ENCODE measurements at places on chromosomes 2 and 18. TPM values are rescaled to one million over a fixed set of nuclear protein-coding genes. Genes with fewer than 3 reads are reported as not detected.

DNA sequence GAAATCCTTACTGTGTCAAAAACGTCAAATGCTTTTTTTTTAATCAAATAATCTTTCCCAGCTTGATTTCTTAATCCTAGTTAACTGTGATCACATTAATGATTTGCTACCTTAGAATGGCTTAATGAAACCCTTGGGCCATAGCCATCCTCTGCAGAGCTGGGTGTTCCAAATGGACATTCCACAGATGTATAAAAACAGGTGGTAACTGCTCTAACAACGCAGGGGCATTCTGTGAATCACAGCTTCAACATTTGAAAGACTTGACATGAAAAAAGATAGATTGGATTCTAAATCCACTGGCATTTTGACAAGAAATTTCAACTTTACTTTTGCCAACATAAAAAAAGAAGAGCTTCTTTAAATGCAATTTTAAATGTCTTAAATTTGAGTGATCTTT lies 69.8 kb upstream of the RASGRP3 start:
- no peaks in the 10 kb centered on the region for H3K36me3 ChIP-seq
- no peak overlapping the region for H3K27ac ChIP-seq
- DNase-seq = no peak
- no peaks in the 10 kb centered on the region for H3K4me1 ChIP-seq
- H3K27me3 ChIP-seq = peaks cover 7% of the 10 kb centered on the region

SLC5A7 gene
- polyA plus RNA-seq = not detected

RESP18 gene
- polyA plus RNA-seq = not detected

DNA sequence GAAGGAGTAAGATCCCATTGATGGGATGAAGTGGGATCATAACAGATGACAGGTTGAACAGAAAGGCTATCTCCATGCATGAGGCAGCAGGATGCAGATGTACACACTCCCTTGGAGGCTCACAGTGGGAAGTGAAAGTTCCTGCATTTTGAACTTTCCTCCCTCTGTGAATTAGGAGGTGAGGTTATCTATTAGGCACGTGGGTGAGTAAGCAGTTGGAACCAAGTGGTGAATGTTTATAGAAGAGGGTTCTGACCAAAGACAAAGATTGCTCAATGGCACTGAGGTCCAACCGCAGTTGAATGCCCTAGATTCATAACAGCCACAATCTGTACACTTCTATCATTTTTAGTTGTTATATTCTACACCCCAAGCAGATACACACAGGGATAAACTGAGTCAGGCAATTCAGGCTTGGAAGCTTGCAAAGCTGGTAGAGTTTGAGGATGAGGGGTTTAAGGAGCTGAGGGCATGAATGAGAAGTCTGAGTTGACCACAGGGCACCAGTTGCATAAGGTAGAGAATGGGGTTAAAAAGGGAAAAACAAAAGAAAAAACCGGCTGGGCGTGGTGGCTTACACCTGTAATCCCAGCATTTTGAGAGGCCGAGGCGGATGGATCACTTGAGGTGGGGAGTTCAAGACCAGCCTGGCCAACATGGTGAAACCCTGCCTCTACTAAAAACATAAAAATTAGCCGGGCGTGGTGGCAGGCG lies 7.1 kb upstream of the KCMF1 start:
- H3K36me3 ChIP-seq = peaks cover 7% of the 10 kb centered on the region
- no peaks in the 10 kb centered on the region for H3K27me3 ChIP-seq
- H3K4me1 ChIP-seq = peaks cover 31% of the 10 kb centered on the region
- no peak for DNase-seq

DNA sequence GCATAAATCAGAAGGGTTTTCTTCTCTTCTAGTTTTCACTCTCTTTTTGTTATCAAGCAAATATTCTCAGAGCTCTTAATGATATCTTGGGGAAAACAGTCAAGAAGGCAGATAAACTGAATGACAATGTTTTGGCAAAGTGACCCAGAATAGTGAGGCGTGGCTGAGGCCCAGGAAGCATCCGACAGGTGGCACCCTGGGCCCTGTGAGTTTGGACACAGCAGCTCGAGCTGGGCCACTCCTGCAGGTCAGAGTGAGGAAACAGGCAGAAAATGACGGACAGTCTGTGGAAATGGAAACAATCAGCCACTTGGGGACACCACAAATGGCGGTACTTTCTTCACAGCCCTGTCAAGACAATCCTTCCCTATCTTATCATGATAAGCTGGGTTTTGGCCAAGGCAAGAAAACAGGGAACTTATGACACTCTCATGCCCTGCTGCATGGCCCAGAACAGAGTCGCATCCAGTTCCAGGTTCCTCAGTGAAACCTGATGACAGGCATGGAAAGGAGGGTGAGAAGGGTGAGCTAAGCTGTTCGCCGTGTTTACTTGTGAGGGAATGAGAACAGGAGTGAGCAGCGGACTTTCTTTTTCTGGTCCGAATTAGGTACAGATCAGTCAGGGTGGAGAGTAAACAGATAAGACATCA lies 32.1 kb downstream of the MRPL44 start:
- peaks cover 1% of the 10 kb centered on the region for H3K27me3 ChIP-seq
- no peak for DNase-seq
- no peak overlapping the region for H3K27ac ChIP-seq
- no peaks in the 10 kb centered on the region for H3K36me3 ChIP-seq

DNA sequence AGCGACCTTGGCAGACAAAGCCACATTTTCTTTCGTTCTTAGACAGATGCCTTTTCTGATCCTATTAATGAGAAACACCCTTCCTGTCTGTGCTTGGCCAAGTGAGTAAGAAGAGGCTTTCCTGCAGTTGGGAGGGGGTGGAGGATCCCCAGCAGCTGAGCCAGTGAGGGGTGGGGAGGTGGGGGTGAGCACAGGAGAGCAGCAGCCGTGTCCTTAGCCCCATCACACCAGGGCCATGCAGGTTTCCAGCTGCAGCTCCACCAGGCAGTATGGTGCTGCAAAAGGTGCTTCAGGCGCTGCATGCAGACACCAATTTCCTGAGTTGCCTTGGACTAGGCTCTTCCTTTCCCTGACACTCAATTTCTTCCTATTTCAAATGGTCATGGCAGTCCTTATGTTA lies 123.3 kb upstream of the SIX2 start:
- peaks cover 22% of the 10 kb centered on the region for H3K4me1 ChIP-seq
- DNase-seq = no peak
- H3K4me3 ChIP-seq = no peak overlapping the region
- H3K27me3 ChIP-seq = peaks cover 5% of the 10 kb centered on the region
- no peak overlapping the region for H3K27ac ChIP-seq

STPG4 gene
- polyA plus RNA-seq = 0.24 TPM

SLC4A3 gene
- polyA plus RNA-seq = 0.52 TPM

DNA sequence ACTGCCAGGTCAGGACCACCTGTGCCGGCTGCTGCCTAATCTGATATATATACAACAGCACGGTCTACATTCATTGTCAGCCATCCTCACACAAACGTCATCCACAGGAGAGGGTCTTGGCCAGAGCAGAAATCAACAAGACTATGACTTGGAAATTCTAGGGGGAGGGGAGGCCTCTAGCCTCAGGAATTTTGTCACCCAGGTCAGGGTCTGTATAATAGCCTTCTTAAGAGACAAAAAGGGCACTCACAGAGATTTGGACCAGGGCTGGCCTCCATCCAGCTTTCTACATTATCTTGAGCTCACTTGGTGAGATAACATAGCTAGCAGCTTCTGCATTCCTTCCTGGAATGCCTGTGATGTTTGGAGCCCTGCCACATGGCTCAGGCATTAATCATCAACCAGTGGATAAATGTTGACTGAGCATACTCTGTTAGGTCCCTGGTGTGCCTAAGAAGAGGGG lies 50.4 kb upstream of the CTIF start:
- no peak overlapping the region for H3K4me3 ChIP-seq
- no peak overlapping the region for H3K27ac ChIP-seq
- H3K4me1 ChIP-seq = no peaks in the 10 kb centered on the region

- H3K4me3 ChIP-seq = no peak overlapping the region
- no peak overlapping the region for H3K27ac ChIP-seq
- no peaks in the 10 kb centered on the region for H3K4me1 ChIP-seq
- H3K27me3 ChIP-seq = no peaks in the 10 kb centered on the region
Measured at GRCh38 chr2:203061346-203061745, 46.7 kb downstream of the NBEAL1 start.

FOXD4L1 gene
- not detected for polyA plus RNA-seq

DNA sequence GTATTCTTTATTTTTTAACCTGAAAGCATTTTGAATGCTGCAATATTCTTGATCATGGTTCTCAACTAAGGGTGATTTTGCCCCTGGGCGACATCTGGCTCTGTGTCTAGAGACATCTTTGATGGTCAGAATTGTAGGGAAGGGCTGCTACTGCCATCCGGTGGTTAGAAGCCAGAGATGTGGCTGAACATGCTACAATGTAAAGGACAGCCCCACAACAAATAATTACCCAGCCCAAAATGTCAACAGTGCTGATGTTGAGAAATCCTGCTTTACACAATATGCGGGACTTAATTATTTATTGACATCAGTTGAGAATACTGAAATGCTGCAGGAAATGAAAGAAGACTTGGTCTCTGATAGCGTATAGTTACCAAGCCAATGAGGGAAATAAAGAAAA lies 37.5 kb upstream of the SERPINB2 start:
- no peak for DNase-seq
- no peak overlapping the region for H3K27ac ChIP-seq
- no peaks in the 10 kb centered on the region for H3K36me3 ChIP-seq
- H3K4me1 ChIP-seq = no peaks in the 10 kb centered on the region

GRCh38 chr18:54378057-54378456 lies 20.4 kb downstream of the C18orf54 start:
- no peaks in the 10 kb centered on the region for H3K4me1 ChIP-seq
- no peak overlapping the region for H3K27ac ChIP-seq
- DNase-seq = no peak
- no peaks in the 10 kb centered on the region for H3K27me3 ChIP-seq

DNA sequence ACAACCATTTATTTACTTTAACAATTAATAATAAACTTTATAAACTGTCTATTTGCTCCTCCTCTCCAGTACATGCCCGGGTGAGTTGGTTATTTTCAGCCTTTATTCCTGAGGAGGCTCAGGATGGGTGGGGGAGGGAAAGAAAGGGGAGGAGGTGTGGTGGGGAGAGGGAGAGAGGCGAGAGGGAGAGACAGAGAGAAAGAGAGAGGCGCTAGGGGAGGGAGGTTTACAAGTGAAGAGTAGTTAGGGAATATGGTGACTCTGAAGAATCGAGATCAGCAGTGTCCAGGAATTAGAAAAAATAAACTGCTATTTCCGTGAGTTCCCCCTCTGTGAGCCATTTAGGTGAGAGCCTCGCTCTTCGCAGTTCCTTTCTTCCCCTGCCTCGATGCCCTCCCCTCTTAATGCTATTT lies 138.9 kb downstream of the MEIS1 start:
- no peak overlapping the region for H3K27ac ChIP-seq
- DNase-seq = no peak
- peaks cover 22% of the 10 kb centered on the region for H3K27me3 ChIP-seq
- H3K4me3 ChIP-seq = no peak overlapping the region

GRHL1 gene
- polyA plus RNA-seq = 0.73 TPM

GRCh38 chr18:49332706-49333406 lies 127.6 kb downstream of the DYM start:
- H3K4me3 ChIP-seq = no peak overlapping the region
- H3K27ac ChIP-seq = no peak overlapping the region
- H3K27me3 ChIP-seq = no peaks in the 10 kb centered on the region
- no peak for DNase-seq
- H3K4me1 ChIP-seq = peaks cover 7% of the 10 kb centered on the region
- peaks cover 6% of the 10 kb centered on the region for H3K36me3 ChIP-seq

GRCh38 chr2:127101756-127102477 lies 5.0 kb downstream of the BIN1 start:
- peaks cover 6% of the 10 kb centered on the region for H3K27me3 ChIP-seq
- no peak for DNase-seq
- H3K4me3 ChIP-seq = no peak overlapping the region
- H3K4me1 ChIP-seq = peaks cover 6% of the 10 kb centered on the region
- H3K36me3 ChIP-seq = no peaks in the 10 kb centered on the region

- no peak overlapping the region for H3K4me3 ChIP-seq
- no peaks in the 10 kb centered on the region for H3K27me3 ChIP-seq
- H3K27ac ChIP-seq = no peak overlapping the region
- H3K36me3 ChIP-seq = no peaks in the 10 kb centered on the region
- no peak for DNase-seq
- no peaks in the 10 kb centered on the region for H3K4me1 ChIP-seq
Measured at GRCh38 chr2:121919803-121920202, 164.4 kb downstream of the TSN start.

DNA sequence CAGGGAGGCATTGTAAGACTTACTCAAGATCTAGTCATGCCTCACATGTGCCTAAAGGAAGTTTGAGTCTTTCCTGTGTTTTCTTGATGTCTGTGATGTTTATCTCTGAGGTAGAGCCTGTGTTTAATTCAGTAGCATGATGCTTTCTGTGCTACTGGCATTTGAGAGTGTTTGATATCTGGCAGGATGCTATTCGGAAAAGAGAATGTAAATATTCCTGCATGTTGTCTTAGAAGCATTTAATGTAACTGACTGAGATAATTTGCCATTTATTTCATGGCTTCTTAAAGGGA lies 58.8 kb downstream of the GREB1L start:
- no peak for DNase-seq
- H3K27me3 ChIP-seq = peaks cover 7% of the 10 kb centered on the region
- H3K4me1 ChIP-seq = no peaks in the 10 kb centered on the region
- H3K4me3 ChIP-seq = no peak overlapping the region

- no peak overlapping the region for H3K27ac ChIP-seq
- H3K27me3 ChIP-seq = no peaks in the 10 kb centered on the region
- DNase-seq = no peak
- no peaks in the 10 kb centered on the region for H3K4me1 ChIP-seq
- H3K36me3 ChIP-seq = no peaks in the 10 kb centered on the region
Measured at GRCh38 chr2:215899141-215900074, 113.9 kb downstream of the MREG start.

POTEE gene
- 0.21 TPM for polyA plus RNA-seq

EVA1A gene
- not detected for polyA plus RNA-seq

- no peaks in the 10 kb centered on the region for H3K36me3 ChIP-seq
- H3K27me3 ChIP-seq = peaks cover 3% of the 10 kb centered on the region
- DNase-seq = no peak
- no peak overlapping the region for H3K27ac ChIP-seq
- H3K4me1 ChIP-seq = no peaks in the 10 kb centered on the region
Measured at GRCh38 chr2:219997341-219997851, 370.0 kb downstream of the SLC4A3 start.

All from immature natural killer cell (primary cell).